Epithelial cell of proximal tubule (primary cell): ENCODE measurements at places on chromosomes 5 and 9.

DNA sequence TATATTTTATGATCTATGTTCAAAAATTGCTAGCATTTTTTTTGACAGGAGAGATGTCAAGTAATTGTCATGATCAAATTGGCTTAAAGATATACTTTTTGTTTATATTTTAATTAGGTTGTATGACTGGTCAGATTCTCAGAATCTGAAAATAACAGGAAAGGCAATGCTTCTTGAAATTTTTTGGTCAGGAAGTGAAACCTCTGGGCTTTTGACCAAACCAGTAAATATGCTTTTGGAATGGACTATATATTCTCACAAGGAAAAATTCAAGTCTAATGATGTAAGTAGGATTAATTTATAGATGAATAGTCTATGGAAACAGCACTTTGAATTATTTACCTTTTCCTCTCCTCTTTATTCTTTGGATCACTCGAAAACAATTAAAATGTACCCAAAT lies 52.3 kb downstream of the SLF1 start:
- no peak for DNase-seq

GRCh38 chr9:97983589-97984187 lies 547 bp downstream of the ANP32B start:
- DNase-seq = no peak

- no peak for DNase-seq
Observed at GRCh38 chr5:14009575-14009974, 65.1 kb upstream of the DNAH5 start.

DNA sequence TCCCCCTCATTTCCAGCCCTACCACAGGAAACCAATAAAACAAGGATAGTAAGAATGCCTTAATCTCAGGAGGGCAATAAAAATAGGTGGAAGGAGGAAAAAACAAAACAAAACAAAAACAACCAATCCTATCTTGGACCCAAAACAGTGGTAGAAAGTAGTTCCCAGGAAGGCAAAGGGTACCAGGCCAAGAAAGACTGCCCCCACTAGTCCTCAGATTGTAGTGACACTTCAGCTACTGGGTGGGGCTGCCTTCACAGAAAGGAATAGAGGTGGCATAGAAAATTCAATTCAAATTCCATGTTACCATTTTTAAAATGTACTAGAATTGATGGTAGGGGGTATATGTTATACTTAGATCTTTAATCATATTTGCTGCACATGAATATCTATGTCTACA lies 59.3 kb downstream of the DPYSL3 start:
- DNase-seq = no peak

DNA sequence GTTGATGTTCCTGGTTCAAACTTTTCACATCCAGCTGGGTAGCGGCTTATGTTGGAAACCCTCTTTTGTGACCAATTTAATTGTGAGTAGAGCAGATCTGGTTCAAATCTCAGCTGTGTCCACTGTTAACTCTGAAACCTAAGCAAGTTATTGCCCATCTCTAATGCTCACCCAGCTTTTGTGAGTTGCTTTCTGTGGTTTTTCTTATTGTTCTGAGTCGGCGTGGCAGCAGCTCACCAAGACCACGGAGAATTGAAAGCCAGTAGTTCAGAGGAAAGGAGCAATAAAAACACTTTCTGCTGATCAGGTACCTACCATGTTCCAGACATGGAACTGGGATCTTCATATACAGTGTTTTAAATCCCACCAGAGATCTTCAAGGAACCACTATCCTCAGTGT lies 114.4 kb downstream of the DOCK2 start:
- no peak for DNase-seq

DNA sequence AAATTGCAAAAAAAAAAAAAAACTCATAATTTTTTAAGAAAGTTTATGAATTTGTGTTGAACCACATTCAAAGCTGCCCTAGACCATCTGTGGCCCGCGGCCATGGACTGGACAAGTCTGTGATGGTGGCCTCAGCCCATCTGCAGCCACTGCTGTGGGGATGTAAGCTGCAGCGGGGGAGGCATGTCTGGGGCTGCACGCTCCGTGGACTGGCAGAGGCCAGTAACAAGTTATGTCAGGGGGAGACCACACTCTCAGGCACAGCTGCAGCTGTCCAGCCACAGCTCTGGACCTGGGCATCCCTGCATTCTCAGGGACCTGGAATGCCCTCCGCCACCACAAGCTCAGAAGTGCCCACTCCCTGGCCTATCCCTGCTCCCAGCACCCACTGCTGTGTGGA lies 1272.3 kb upstream of the CDH9 start:
- no peak for DNase-seq

GRCh38 chr9:36597412-36598178 lies 24.9 kb downstream of the MELK start:
- DNase-seq = no peak

DNA sequence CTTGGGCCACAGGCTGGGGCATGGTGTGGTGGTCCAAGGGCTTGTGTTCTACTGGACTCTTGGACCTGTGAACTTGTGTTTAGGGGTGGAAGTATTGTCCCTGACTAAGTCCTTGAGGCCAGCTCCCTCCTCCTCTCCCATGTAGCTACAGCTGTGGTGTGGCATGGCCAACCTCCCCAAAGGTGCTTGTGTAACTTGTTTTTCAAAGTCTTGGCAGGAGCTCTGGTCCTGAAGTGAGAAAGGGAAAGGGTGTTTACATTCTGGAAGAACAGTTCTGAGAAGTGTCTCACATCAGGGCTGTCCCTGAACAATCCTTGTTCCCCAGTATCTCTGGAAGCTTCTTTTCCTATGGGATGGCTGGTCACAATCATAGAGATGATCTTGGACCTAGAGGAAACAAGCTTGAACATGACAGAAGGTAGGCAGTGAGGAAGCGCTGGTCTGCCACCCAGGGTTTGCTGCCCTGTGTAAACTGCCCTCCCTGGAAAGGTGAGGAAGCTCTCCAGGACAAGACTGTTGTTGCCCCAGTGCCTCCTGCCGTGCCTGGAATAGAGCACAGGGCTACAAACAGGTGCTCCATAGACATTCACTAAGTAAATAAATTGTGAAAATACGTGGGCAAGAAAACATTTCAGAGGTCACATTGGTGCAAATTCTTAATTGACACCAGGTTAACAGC lies 64.6 kb upstream of the KLF9 start:
- no peak for DNase-seq

DNA sequence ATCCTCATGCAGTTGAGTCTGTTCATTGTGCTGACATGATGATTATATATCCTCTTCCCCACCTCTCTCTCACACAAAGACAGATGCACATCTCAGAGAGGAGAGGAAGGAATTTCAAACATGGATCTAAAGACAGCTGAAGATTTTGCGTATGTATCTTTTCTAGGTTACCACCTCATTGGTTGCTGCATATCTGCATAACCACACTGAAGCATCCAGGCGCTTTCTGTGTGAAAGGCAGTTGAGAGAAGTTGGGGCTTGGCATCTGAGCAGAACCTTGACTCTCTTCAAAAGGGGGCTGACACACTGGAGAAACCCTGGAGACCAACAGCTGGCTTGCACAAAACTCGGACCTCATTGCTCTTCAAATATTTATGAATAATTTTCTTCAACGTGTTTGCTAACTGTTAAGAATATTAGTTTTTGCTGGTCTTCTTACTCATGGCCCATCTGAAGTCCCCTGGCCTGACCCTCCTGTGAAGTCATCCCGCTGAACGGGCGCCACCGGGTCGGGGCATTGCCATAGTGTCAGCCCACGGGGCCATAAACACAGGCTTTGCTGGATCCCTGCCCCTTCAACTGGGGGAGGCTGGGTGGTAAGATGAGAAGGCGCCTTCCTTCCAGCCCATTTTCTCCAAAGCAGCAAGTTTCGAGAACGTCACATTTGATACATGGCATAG lies 593.2 kb upstream of the CLINT1 start:
- no peak for DNase-seq

GRCh38 chr9:88177371-88177770 lies 39.1 kb upstream of the SPATA31C2 start:
- DNase-seq = no peak

DNA sequence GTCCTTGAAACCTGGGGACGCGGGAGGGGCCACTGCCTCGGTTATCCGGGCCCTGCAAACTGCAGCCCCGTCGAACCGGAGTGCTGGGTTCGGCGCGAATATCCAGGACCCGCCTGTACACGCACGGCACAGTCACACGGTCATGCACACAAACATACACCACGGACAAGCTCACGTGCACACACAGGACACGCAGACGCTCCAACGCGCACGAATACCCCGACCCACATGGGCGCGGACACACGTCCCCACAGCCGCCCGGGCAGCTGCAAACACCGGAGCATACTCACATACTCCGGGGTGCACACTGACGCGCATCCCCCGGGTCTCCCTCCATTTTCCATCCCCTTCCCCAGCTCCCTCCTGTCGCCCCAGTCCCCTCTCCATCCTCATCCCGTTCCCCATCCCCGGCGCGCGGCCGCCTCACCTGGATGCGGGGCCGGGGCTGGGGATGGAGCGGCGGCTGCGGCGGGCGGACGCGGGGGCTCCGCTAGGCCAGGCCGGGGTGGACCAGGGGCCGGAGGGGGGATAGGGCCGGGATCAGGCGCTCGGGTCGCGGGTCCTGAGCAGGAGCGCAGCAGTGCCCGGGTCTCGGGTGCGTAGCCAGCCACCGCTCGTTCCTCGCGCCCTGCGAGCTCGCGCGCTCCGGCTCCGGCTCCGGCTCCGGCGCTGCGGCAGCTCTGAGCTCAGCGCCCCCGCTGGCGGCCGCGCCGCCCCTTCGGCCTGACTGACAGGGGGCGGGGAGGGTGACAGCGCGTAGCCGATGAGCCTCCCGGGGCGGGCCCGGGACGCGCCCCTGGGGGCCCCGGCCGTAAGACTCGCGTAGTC lies at the start of the genes EIF4E1B and SNCB:
Gene EIF4E1B (plus strand): TSS at position 823 of the 828 bp plus-strand sequence. CDS start 12,113 bp downstream, outside the sequence.
Gene SNCB (minus strand): TSS at position 682 of the 828 bp plus-strand sequence. CDS start 880 bp downstream, outside the sequence.
- DNase-seq = no peak

GRCh38 chr5:80355686-80356085 lies 35.9 kb downstream of the SPZ1 start:
- no peak for DNase-seq

DNA sequence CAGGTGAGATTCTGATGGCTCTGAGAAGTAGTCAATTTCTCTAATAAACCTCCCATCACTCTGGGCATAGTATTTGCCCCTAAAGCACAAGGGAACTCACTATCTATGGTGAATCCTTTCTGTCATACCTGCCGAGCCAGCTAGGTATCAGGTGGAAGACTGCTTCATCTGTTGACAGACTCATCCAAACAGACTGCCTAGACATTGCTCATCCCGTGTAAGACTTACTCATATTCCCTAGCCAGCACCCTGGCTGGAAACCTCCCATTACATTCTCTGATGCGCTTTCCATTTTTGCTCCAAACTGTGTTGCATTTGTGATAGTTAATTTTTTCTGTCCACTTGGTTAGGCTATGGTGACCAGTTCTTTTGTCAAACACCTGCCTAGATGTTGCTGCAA lies 595.9 kb downstream of the DNAH5 start:
- DNase-seq = no peak

GRCh38 chr5:94932259-94932658 lies 313.8 kb downstream of the SLF1 start:
- DNase-seq = no peak

DNA sequence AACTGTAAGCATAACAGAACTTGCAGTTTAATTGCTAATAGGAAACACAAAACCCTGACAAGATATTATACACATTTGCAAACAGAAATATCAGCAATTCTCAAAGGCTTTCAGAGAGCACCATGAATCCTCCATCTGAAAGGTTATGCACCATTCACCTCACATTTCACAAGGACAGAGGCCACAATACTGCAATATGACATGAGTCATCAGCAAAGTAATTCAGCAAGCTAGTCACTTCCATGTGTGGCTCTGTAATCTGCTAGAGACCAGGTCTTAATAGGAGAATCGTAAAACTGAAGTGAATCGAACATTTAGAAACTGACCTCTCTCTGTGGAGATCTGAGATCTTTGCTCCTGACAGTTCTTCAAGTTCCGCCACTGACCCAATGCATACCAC lies 28.3 kb downstream of the IARS1 start:
- DNase-seq = no peak
